ENCODE measurements at places on chromosomes 11 and 22. TPM values are rescaled to one million over a fixed set of nuclear protein-coding genes. Genes with fewer than 3 reads are reported as not detected.

Gene TTC28
- 34.1 TPM for total RNA-seq

Gene HMGXB4
- total RNA-seq: 14.0 TPM

Gene ACER3
- total RNA-seq: 46.5 TPM

Gene SLC22A25
- total RNA-seq: not detected

Gene CSF2RB
- total RNA-seq: 13.3 TPM

Gene PHF21B
- not detected for total RNA-seq

Gene C11orf42
- total RNA-seq: not detected

Gene ISX
- not detected for total RNA-seq

Measured in mesenteric fat pad (tissue), 1 donor.